Cardiac muscle cell (in vitro differentiated cells and primary cell): ENCODE measurements at places on chromosomes 1 and 21.

DNA sequence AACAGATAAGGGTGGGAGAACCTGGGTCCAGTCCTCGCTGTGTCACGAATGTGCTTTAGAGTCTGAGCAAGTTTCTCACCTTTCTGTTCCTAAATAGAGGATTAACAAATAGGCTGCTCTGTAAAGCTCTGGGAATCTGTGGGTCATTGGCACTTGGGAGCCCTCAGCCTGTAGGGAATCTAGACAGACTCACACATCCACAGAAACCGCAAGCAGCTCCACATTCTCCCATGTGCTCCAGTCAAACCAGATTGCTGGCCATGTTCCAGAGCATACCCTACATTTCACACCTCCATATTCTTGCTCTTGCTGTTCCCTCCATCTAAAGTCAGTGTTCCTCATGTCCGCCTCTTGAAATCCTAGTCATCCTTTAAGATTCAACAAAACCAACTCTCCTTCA, 7.8 kb upstream of the AHCYL1 start:
- no peak for DNase-seq

DNA sequence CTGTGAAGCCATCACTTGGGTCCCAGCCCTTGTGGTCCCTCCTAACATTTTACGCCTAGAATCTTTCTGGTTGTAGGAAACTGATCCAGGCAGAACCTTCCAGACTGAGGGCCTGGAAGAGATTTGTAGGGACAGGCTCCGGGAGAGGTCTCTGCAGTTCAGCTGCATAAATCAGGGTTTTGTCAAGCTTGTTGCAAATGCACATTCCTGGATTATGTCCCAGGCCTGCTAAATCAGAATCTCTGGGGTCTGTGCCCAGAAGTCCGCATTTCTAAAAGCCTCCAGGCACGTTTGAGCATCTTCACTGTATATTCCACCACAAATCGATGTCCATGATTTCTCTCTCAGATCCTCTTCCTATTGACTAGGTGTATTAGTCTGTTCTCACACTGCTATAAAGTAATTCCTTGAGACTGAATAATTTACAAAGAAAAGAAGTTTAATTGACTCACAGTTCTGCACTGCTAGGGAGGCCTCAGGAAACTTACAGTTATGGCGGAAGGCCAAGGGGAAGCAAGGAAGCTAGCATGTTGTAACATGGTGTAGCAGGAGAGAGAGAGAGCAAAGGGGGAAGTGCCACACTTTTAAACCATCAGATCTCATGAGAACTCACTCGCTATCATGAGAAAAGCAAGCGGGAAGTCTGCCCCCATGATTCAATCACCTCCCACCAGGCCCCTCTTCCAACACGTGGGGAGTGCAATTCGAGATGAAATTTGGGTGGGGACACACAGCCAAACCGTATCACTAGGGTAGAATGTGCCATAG, 1.2 kb upstream of the FHAD1 start:
- DNase-seq: no peak

- no peak for DNase-seq
Observed at GRCh38 chr1:247840818-247841217, 878 bp downstream of the OR11L1 start.

DNA sequence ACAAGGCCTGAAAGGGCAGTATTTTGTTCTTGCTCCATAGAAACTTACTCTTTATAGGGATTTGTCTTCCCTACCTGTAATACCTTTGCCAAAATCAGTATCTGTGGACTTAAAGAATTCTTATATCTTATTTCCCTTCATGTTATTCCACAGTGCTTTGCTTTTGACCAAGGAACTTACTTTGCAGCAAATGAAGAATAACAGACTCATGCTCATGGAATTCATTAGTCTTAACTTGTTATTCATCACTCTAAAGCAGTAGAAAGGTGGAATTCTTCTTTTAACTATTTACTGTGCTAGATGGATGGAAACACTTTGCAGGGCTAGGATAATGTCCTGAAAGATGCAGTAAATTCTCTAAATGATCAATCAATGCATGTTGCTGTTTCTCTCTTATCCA, 45.9 kb downstream of the DUSP10 start:
- no peak for DNase-seq

DNA sequence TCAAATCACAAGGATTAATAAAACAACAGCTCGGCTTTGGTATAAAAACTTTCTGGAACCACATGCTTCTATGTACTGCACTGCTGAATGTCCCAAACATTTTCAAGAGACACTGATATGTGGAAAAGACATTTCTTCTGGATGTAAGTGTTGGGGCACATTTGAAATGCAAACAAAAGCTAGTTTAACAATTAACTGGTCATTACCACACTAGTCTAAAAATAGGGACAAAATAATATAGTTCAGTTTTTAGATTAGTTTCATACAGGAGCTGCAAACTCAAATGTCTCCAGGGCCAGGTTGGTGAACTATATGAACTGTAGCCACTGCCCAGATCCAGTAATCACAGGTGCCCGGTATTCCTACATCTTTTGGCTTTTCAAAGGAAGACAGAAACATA, 3.2 kb downstream of the IL23R start:
- DNase-seq: no peak

DNA sequence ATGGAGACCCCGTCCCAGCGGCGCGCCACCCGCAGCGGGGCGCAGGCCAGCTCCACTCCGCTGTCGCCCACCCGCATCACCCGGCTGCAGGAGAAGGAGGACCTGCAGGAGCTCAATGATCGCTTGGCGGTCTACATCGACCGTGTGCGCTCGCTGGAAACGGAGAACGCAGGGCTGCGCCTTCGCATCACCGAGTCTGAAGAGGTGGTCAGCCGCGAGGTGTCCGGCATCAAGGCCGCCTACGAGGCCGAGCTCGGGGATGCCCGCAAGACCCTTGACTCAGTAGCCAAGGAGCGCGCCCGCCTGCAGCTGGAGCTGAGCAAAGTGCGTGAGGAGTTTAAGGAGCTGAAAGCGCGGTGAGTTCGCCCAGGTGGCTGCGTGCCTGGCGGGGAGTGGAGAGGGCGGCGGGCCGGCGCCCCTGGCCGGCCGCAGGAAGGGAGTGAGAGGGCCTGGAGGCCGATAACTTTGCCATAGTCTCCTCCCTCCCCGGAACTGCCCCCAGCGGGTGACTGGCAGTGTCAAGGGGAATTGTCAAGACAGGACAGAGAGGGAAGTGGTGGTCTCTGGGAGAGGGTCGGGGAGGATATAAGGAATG, 505 bp downstream of the LMNA start:
- DNase-seq: peak; percentile 50

- no peak for DNase-seq
Observed at GRCh38 chr1:59733443-59734141, 81.2 kb upstream of the HOOK1 start.

DNA sequence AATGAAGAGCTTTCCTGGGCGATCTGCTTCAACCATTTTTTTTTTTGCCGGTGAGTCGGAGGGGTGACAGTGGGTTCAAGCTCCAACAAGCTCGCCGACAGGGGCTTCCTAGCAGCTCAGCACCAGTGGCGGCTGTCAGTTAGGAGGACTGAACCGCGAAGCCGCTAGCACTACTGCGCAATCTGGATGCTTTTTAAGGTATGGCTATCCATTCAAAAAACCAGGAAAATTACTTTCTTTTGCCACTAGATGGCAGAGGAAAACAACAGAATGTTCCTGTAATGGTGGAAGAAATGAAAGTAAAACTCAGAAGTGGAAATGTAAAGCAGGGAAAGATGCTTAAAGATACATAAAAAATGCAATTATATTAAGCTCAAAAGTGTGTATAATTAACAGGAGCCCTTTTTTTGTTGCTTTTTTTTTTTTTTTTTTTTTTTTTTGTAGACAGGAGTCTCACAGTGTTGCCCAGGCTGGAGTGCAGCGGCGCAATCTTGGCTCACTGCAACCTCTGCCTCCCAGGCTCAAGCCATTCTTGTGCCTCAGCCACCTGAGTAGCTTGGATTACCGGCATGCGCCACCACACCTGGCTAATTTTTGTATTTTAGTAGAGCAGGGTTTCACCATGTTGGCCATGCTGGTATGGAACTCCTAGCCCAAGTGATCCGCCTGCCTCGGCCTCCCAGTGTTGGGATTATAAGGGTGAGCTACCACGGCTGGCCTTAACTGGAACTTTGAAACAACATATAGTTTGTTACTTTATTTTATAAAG, 8.5 kb downstream of the KYAT3 start:
- peak; percentile 51 for DNase-seq

DNA sequence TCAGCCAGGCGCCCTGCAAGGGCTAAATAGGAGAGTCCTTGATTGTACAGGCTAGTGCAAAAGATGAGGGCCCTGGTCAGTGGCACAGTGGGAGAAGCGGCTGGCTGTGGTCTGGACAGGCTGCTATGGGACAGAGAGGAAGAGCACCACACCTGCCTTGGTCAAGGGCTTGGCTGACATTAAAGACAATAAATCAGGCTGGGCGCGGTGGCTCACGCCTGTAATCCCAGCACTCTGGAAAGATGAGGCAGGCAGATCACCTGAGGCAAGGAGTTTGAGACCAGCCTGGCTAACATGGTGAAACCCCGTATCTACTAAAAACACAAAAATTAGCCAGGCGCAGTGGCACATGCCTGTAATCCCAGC, 62.9 kb downstream of the NID1 start:
- DNase-seq: no peak

GRCh38 chr1:197598935-197599334, 176.3 kb downstream of the DENND1B start:
- no peak for DNase-seq

DNA sequence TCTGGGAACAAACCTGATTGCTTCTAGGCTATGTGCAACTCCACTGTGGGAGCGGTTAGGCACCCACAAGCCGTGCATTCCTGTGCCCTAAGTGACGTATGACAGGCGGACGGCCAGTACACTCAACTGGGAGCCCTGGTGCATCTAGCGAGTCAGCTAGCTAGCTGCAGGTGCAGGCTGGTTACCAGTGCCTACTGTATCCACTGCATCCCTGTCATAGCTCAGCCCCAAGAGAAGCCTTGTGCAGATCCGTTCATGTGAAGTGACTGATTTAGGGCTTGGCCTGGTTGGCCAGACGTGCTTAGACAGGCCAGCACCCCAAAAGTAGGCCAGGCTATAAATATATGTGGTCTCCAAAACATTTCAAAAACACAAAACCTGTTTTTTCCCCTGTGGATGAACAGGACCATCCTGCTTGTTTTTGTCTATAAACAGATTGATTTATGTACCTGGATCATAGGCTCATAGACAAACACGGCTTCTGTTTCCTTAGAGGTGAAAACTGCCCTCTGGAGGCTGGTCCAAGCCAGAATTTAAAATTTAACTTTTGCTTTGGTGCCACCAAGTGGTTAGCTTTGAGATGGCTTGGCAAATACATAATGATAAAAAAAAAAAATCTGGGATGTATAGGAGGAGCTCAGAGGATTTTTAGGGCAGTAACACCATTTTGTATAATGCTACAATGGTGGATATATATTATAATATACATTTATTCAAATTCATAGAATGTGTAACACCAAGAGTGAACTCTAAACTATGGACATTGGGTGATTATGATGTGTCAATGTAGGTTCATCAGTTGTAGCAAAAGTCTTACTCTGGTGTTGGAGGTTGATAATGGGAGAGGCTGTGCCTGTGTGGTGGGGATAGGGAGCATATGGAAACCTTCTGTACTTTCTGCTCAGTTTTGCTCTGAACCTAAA, 68.5 kb downstream of the GIPC2 start:
- DNase-seq: peak; percentile 86

- no peak for DNase-seq
Observed at GRCh38 chr1:93251966-93252365, 71.4 kb downstream of the CCDC18 start.

DNA sequence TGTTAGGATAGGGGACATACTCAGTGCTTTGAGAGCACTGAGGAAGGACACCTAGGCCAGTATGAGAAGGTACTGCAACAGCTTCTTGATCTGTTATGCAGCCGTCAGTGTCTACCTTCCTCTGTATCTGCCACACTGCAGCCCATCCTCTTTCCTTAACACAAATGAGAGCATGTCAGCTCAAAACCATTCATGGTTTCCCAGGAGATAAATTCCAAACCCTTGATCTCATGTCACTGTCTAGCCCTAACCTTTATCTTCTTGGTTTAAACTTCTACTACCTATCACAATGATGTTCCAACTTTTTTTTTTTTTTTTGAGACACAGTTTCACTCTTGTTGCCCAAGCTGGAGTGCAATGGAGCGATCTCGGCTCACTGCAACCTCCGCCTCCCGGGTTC, 1.4 kb downstream of the ZMYND12 start:
- no peak for DNase-seq

- DNase-seq: no peak
Observed at GRCh38 chr1:41135196-41135947, 106.7 kb downstream of the SCMH1 start.

- peak; percentile 73 for DNase-seq
Observed at GRCh38 chr1:23930861-23931490, 17.8 kb upstream of the CNR2 start.

GRCh38 chr1:36108314-36108713, 16.7 kb downstream of the COL8A2 start:
- DNase-seq: peak; percentile 21

DNA sequence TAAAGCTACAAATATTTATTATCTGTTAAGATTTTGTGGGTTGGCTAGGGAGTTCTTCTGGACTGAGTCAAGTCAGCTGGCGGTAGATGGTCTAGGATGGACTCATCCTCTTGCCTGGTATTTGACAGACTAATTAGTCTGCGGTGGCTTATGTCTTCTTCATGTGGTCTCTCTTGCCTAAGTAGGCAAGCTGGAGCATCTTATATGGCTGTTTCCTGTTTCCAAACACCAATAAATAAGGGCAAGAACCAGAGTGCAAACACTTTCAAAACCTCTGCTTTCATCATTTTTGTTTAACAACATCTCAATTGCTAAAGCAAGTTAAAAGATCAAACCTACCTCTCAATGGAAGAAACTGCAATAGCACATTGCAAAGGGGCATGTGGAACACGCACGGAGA, 484.8 kb downstream of the PTPRC start:
- no peak for DNase-seq

GRCh38 chr1:203327684-203328457, 22.6 kb downstream of the BTG2 start:
- peak; percentile 69 for DNase-seq

DNA sequence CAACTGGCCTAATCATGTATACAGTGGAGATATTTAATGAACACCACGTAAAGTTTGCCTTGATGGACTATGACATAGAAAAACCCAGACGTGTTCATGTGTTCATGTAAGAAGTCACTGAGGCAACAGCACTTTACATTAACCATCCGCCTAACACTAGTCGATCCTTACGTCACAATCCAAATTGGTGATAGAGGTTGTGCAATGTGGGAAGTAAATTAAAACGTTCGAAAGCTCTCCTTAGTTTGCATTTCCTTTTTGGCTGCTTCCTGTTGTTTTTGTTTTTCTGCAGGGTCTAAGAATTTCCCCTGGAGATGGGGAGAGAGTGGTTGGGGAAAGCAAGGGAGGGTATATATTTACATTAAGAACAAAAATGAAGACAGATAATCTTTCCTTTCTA, 587.5 kb upstream of the ADGRL2 start:
- DNase-seq: no peak

DNA sequence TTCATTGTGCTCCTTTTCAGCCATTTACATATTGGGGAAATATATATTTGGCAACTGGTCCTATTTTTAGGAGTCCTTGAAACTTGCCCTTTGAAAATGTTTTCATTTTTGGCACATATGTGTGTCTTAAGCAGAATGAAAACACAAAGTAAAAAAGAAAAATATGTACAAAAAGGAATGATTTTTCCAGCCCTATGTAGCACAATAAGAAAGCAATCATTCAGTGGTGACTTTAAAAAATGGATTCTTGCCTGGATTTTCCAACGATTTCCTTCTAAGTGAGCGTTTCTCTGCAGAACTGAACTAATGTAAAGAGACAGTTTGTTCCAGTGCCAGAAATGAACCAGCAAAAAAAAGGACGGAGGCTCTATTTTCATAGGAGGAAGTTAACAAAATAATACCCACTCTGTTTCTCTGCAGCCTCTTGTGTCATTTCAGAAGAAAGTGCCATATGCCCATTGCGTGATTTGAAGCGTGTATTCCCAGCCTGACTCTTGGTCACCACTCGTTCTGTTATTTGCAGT, 340.1 kb downstream of the SETD4 start:
- DNase-seq: no peak
